ENCODE measurements at places on chromosomes 12 and 14.

GRCh38 chr14:75231320-75231719, 47.3 kb upstream of the FOS start:
- peaks cover 65% of the 10 kb centered on the region for H3K4me1 ChIP-seq
- H3K27me3 ChIP-seq = peaks cover 2% of the 10 kb centered on the region
- no peak overlapping the region for H3K4me3 ChIP-seq
- DNase-seq = no peak
- no peak overlapping the region for H3K27ac ChIP-seq

- no peak overlapping the region for H3K4me3 ChIP-seq
- no peaks in the 10 kb centered on the region for H3K4me1 ChIP-seq
- H3K27me3 ChIP-seq = no peaks in the 10 kb centered on the region
- DNase-seq = no peak
Observed at GRCh38 chr12:54229624-54230212, 40.9 kb upstream of the SMUG1 start.

DNA sequence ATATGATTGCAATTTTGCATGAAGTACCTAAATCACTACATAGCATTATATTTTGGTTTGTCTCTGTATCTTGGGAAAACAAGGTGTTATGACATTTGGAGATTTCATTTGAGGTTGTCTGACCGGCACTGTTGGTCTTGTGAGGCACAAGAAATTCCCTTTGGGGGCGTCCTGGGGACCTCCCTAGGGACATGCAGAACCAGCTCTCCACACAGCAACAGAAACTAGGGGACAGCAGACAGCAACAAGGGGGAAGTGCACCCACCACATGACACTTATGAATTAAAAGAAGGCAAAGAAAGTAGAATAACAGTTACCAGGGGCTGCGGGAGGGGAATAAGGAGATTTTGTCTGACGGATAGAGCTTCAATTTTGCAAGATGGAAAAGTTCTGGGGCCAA, 14.4 kb downstream of the DDX54 start:
- no peak overlapping the region for H3K27ac ChIP-seq
- peaks cover 20% of the 10 kb centered on the region for H3K36me3 ChIP-seq
- no peak overlapping the region for H3K4me3 ChIP-seq

DNA sequence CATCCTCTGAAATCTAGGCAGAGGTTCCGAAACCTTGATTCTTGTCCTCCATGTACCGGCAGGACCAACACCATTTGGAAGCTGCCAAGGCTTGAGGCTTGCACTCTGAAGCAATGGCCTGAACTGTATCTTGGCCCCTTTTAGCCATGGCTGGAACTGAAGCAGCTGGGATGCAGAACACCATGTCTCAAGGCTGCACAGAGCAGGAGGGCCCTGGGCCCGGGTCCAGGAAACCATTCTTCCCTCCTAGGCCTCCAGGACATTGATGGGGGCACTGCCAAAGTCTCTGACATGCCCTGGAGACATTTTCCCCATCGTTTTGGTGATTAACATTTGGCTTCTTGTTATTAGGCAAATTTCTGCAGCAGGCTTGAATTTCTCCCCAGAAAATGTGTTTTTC, 198.7 kb downstream of the EFCAB11 start:
- H3K27me3 ChIP-seq = no peaks in the 10 kb centered on the region
- H3K36me3 ChIP-seq = no peaks in the 10 kb centered on the region
- no peak overlapping the region for H3K4me3 ChIP-seq
- no peak overlapping the region for H3K27ac ChIP-seq
- peaks cover 10% of the 10 kb centered on the region for H3K4me1 ChIP-seq

GRCh38 chr12:112230136-112230535, 104.8 kb downstream of the TRAFD1 start:
- no peaks in the 10 kb centered on the region for H3K27me3 ChIP-seq
- H3K4me1 ChIP-seq = no peaks in the 10 kb centered on the region
- no peak overlapping the region for H3K27ac ChIP-seq
- peaks cover 76% of the 10 kb centered on the region for H3K36me3 ChIP-seq
- DNase-seq = no peak

- peaks cover 5% of the 10 kb centered on the region for H3K27me3 ChIP-seq
- no peak overlapping the region for H3K27ac ChIP-seq
- no peaks in the 10 kb centered on the region for H3K4me1 ChIP-seq
- DNase-seq = no peak
Observed at GRCh38 chr14:20179880-20180279, 10.8 kb upstream of the OR11G2 start.

- H3K36me3 ChIP-seq = no peaks in the 10 kb centered on the region
- no peak for DNase-seq
- no peak overlapping the region for H3K27ac ChIP-seq
- H3K27me3 ChIP-seq = peaks cover 4% of the 10 kb centered on the region
- H3K4me1 ChIP-seq = no peaks in the 10 kb centered on the region
Observed at GRCh38 chr14:41349289-41349910, 257.3 kb upstream of the LRFN5 start.

Data from T-cell (primary cell).